Activated naive CD4-positive, alpha-beta T cell treated with anti-CD3 and anti-CD28 coated beads, Interleukin-2, amount 50 U/mL, for 72 hours (primary cell): ENCODE measurements at places on chromosomes 5 and 9.

DNA sequence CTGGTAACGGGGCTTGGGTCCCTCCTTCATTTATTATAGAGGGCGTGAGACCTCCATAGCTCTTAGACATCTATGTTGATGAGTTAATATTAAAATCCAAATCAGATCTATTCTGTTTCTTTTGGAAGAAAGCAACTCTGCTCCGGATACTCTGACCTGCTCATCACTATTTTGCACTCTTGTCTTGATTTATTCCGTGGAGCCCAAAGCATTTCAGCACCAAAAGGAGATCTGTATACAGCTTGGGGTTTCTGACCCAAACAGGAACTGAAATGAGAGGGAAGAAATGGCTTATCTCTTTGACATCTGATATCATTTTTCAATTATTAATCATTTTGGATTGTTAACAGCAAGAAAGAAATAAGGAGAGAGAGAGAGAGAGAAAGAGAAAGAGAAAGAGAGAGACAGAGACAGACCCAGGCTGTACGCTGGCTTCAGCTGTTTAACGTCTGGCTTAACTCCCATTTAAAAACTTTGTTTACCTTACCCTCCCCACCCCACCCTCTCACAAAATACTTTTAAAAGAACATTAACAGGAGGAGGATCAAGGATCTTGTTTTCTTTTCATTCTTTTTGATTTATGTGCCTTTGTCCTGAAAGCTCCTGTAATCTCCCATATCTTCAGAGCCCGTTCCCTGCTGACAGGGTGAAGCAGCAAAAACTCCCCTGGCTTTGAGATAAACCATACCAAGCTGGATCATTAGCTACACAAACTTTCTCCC lies 231.4 kb upstream of the TUT7 start:
- no peak for DNase-seq

GRCh38 chr5:154403776-154404387 lies 41.9 kb upstream of the SAP30L start:
- no peak for DNase-seq

DNA sequence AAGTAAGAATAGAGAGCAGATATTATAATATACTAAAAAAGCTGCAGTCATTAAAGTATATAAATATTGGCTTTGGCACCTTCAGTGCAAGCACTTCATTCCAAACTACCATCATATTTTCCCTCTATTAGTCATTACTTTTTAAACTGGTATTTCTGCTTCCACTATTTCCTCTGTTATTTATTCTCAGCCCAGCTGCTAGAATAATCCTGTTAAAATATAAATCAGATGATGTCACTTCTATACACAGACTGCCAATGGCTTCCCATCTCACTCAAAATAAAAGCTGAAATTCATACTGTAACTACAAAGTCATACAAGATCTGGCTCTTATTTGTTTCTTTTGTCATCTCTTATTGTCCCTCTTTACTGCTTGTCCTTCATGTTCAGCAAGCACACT lies 432.9 kb downstream of the TLE4 start:
- no peak for DNase-seq

GRCh38 chr5:133785182-133785581 lies 172.8 kb upstream of the FSTL4 start:
- no peak for DNase-seq

DNA sequence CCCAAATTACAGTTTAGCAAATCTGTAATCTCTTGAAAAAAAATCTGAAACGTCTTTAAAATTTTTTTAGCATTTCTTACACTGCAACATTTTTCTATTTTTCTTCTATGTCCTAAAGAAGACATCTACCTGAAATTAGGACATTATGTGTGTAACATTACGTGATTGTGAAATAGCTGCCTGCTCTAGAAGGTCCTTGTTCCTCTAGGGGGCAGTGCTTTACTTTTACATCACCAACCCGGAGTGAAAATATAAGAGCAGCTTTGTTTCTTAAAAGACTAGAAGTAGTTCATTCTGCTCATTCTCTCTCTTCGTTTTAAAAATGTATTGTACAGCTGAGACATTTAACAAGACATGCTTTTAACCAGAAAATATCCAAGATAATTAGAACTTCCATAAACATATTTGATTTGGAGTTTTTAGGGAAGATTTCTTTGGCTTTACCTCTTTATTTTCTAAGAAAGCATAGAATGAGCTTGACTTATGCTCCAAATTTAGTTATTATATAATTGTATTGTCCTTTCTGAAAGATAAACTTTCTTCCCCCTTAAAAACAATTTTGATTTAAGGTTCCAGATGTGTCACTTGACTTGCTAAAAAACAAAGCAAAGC lies 48.1 kb upstream of the RIOK2 start:
- DNase-seq: peak; percentile 27

- no peak for DNase-seq
These were observed 312.1 kb downstream of the TMEM232 start for GRCh38 chr5:110414360-110414759.
